ENCODE measurements at places on chromosomes 2 and 18.

DNA sequence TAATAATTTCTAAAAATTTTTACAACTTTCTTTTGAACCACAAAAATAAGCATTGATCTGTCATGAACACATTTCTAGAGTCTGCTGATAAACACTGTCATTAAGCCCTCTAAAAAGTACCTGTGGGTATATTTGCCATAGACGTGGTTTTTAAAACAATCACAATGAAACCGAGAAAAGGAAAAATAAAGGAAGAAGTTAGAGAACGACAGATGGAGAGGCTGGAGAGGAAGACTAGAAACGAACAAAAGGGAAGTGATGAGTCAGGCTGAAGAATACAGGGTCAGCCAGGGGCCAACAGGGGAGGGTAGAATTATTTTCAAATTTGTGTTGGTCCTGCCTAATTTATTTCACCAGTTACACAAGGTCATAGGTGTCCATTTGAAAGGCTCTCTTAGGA, 62.0 kb downstream of the MYL12B start:
- H3K36me3 ChIP-seq, result no peaks in the 10 kb centered on the region
- H3K27ac ChIP-seq, result no peak overlapping the region
- H3K4me1 ChIP-seq, result no peaks in the 10 kb centered on the region
- H3K27me3 ChIP-seq, result no peaks in the 10 kb centered on the region

GRCh38 chr2:19367326-19367725, 8.9 kb upstream of the OSR1 start:
- DNase-seq, result no peak
- no peak overlapping the region for H3K27ac ChIP-seq
- H3K36me3 ChIP-seq, result no peaks in the 10 kb centered on the region
- H3K27me3 ChIP-seq, result no peaks in the 10 kb centered on the region
- no peak overlapping the region for H3K4me3 ChIP-seq

GRCh38 chr2:237665713-237666143, 38.3 kb downstream of the LRRFIP1 start:
- peaks cover 47% of the 10 kb centered on the region for H3K4me1 ChIP-seq
- no peaks in the 10 kb centered on the region for H3K27me3 ChIP-seq
- H3K4me3 ChIP-seq, result no peak overlapping the region
- no peaks in the 10 kb centered on the region for H3K36me3 ChIP-seq
- no peak overlapping the region for H3K27ac ChIP-seq

DNA sequence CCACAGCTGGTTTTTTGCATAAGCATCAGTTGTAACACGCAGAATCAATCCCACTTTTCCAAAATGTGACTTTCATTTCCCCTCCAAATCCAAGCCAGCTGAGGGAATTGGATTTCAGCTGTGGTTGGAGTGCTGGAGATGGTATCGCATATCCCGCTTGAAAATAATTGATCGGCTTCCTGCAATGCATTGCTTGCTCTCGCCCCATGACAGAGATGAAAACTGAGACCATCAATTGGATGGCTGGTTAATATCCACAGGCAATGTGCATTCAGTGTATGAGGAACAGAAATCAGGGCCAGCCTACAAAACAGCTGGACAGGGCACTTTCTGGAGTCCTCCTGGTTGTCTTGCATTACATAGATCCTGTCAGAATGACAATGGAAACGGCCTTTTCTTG, 135.3 kb downstream of the MAIP1 start:
- no peak for DNase-seq
- H3K27me3 ChIP-seq, result no peaks in the 10 kb centered on the region
- H3K4me3 ChIP-seq, result no peak overlapping the region
- no peak overlapping the region for H3K27ac ChIP-seq
- no peaks in the 10 kb centered on the region for H3K36me3 ChIP-seq

DNA sequence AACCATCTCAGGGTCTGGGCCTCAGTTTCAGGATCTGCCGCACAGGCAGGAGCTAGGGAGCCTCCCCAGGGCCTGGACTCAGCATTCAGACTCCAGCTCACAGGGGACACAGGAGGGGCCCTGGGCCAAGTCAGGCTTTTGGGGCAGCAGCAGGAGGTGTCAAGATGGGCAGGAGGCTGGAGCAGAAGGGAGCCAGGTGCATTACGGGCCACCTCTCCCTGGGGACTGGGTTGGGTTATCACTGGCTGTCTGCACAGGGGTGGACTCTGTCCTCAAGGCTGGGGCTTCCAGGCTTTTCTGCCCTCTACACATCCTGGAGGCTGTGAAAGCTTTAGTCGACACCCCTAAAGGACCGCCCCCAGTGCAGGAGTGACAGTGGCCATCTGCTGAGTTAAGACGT, 20.0 kb downstream of the AQP12A start:
- H3K27ac ChIP-seq, result no peak overlapping the region
- H3K4me1 ChIP-seq, result no peaks in the 10 kb centered on the region
- H3K4me3 ChIP-seq, result no peak overlapping the region
- H3K36me3 ChIP-seq, result no peaks in the 10 kb centered on the region

GRCh38 chr2:235371018-235371417, 122.8 kb upstream of the AGAP1 start:
- H3K36me3 ChIP-seq, result no peaks in the 10 kb centered on the region
- H3K4me1 ChIP-seq, result no peaks in the 10 kb centered on the region
- DNase-seq, result no peak
- H3K27me3 ChIP-seq, result no peaks in the 10 kb centered on the region
- no peak overlapping the region for H3K4me3 ChIP-seq

DNA sequence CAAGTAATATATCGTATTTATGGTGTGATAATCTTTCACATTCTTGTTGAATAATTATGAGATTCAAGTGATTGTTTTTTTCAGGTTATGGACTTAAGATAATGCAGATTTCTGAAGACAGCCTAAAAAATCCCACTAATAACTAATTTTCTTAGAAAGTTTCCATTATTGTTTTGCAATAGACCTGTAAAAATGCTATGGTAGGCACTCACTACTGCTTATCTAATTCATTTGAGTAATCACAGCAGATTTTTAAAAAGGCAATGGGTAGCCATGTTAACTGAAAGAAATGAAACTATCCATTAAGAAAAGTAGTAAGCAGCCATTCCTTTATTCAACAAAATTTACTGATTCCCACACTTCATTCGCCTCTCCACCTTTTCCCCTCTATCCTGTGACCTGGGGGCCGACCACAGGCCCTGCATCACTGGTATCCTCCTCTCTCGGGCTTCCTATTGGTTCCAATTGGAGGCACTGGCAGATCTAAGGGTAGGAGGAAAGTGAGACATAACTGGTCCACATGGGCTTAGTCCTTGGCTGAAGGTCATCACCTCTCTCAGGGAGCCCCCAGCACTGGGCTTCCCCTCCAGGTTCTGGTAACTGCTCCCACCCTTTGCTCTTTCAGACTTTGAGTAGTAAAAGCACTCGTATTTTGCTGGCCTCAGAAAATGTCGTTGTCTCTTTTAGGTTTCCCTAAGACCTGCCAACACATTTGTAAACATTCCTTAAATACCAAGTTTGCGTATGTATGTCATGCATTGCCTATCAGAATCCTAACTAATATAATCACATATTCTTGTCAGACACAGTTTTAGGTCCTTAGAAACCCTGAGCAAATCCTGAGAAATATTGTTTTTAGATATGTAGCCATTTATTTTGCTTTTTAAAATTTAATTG, 18.5 kb downstream of the RBMS1 start:
- H3K27ac ChIP-seq, result peak overlapping the region; percentile 80
- no peak overlapping the region for H3K4me3 ChIP-seq
- peaks cover 74% of the 10 kb centered on the region for H3K4me1 ChIP-seq
- no peaks in the 10 kb centered on the region for H3K36me3 ChIP-seq

DNA sequence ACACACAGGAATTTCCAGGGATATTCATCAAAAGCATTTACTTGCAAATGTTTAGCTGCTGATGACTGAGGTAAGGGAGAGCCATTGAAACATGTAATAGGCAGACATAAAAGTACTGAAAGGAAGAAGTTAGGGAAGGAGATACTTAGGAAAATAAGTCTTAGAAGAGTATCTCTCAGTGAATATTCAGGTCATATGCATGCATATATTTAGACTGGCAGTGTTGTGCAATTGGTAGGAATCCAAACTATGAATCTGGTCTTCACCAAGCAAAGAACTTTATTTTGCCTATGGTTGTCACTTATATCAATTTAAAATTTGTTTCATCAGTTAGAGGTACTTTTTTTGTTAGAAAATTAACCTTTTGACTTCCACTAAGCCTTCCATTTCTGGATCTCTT, 1490.7 kb downstream of the SUCLG1 start:
- DNase-seq, result no peak
- H3K27me3 ChIP-seq, result no peaks in the 10 kb centered on the region
- no peaks in the 10 kb centered on the region for H3K36me3 ChIP-seq
- no peak overlapping the region for H3K4me3 ChIP-seq
- no peak overlapping the region for H3K27ac ChIP-seq

DNA sequence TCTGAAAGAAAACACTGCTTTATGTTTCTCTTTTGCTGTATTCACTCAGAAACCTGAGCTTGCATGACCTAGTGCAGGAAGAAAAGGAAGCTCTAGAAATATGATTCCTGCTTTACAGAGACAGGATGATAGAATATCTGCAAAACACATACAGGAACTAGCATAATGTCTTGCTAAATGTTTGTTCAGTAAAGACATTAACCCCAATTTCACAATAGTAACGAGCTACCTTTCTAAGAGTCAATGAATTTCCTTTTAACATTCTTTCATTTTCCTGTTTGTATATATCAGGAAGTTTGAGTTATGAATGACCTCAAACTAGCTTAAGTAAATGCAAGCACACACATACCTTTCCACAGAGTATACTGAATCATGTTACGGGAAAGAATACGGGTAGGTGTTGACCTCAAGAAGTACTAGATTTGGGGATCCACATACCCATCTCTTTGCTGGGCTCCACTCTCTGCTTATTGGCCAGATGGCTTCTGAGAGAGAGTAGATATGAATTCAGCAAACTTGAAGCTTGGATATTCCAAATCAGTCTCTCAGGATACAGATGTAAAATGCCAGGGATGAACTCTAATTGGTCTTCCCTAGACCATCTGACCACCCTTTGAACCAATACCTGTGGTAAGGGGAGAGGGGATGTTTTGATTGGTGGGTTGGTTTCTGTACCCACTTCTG, 18.2 kb upstream of the ACSL3 start:
- DNase-seq, result no peak
- H3K36me3 ChIP-seq, result no peaks in the 10 kb centered on the region
- no peak overlapping the region for H3K4me3 ChIP-seq
- H3K27me3 ChIP-seq, result no peaks in the 10 kb centered on the region
- no peak overlapping the region for H3K27ac ChIP-seq

- no peaks in the 10 kb centered on the region for H3K36me3 ChIP-seq
- no peak overlapping the region for H3K4me3 ChIP-seq
- H3K27me3 ChIP-seq, result no peaks in the 10 kb centered on the region
- H3K4me1 ChIP-seq, result peaks cover 8% of the 10 kb centered on the region
- no peak for DNase-seq
- peak overlapping the region; percentile 24 for H3K27ac ChIP-seq
Observed at GRCh38 chr2:173830170-173830569, 135.0 kb downstream of the SP3 start.

DNA sequence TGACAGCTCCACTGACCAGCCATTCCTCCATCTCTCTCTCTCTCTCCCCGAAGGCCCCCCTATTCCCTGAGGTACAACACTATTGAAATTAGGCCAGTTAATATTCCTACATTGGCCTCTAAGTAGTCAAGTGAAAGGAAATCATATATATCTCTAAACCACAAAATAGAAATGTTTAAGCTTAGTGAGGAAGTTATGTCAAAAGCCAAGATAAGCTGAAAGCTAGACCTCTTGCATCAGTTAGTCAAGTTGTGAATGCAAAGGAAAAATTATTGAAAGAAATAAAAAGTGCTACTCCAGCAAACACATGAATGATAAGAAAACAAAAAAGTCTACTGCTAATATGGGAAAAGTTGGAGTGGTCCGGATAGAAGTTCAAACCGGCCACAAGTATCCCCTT, 301.3 kb upstream of the RBMS1 start:
- H3K27me3 ChIP-seq, result no peaks in the 10 kb centered on the region
- H3K4me3 ChIP-seq, result no peak overlapping the region
- H3K4me1 ChIP-seq, result no peaks in the 10 kb centered on the region

- H3K27me3 ChIP-seq, result no peaks in the 10 kb centered on the region
- H3K36me3 ChIP-seq, result no peaks in the 10 kb centered on the region
- peak; percentile 64 for DNase-seq
- no peak overlapping the region for H3K27ac ChIP-seq
Observed at GRCh38 chr2:235701206-235701981, 207.6 kb downstream of the AGAP1 start.

- no peak overlapping the region for H3K4me3 ChIP-seq
- no peaks in the 10 kb centered on the region for H3K27me3 ChIP-seq
- no peak for DNase-seq
Observed at GRCh38 chr18:34315591-34316352, 91.1 kb upstream of the NOL4 start.
